Stomach (tissue), 19 donors: ENCODE measurements at places on chromosomes 1 and 21.

DNA sequence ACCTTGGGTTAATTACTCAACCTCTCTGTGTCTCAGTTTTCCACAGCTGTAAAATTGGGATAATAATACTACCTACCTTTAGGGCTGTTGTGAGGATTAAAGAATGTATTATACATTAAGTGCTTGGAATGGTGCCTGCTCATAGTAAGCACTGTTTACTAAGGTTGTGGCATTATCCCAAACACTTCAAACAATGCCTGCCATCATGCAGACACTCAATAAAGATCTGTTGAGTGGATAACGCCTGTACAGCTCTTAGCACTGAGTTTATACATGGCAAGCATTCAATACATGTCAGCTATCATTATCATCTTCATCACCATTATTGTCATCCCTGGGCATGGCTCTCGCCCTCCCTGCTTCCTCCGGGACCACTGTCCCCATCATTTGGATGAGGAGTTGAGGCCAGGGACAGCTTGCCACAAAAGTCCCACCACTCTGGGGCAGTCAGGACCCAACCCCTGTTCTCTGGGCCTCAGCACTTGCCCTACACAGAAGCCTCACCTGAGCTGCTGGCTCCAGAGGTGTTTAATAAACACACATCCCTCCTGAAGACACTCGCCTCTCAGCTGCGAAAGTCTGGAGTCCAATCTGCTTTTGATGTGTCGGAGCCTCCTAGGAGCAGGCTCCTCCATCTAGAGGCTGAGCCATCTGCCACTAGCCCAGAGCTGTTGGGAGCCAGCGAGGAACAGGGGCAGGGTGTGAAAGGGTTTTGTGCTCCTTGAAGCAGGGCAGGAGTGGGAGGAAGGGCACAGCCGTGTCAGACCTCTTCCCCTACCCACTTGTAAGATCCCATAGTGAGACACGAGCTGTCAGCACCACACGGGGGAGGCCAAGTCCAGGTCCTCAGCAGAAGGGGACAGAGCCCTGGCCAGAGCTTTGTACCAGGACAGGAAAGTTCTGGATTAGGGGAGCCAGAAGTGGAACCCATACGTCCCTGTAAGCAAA is 80.9 kb upstream of the ZC3H12A start:
- DNase-seq = no peak
- peaks cover 28% of the 10 kb centered on the region for H3K27me3 ChIP-seq
- no peaks in the 10 kb centered on the region for H3K4me1 ChIP-seq
- no peak overlapping the region for H3K27ac ChIP-seq
- no peak overlapping the region for H3K4me3 ChIP-seq

GRCh38 chr1:169534653-169535052 is 48.9 kb upstream of the SLC19A2 start:
- H3K4me3 ChIP-seq = no peak overlapping the region
- H3K4me1 ChIP-seq = peaks cover under 1% of the 10 kb centered on the region
- no peaks in the 10 kb centered on the region for H3K36me3 ChIP-seq
- H3K27me3 ChIP-seq = no peaks in the 10 kb centered on the region
- no peak for DNase-seq

GRCh38 chr1:84410328-84411095 is 12.2 kb downstream of the DNASE2B start:
- no peaks in the 10 kb centered on the region for H3K36me3 ChIP-seq
- no peaks in the 10 kb centered on the region for H3K27me3 ChIP-seq
- no peak for DNase-seq
- H3K27ac ChIP-seq = peak overlapping the region; percentile 39
- peaks cover 18% of the 10 kb centered on the region for H3K4me1 ChIP-seq

DNA sequence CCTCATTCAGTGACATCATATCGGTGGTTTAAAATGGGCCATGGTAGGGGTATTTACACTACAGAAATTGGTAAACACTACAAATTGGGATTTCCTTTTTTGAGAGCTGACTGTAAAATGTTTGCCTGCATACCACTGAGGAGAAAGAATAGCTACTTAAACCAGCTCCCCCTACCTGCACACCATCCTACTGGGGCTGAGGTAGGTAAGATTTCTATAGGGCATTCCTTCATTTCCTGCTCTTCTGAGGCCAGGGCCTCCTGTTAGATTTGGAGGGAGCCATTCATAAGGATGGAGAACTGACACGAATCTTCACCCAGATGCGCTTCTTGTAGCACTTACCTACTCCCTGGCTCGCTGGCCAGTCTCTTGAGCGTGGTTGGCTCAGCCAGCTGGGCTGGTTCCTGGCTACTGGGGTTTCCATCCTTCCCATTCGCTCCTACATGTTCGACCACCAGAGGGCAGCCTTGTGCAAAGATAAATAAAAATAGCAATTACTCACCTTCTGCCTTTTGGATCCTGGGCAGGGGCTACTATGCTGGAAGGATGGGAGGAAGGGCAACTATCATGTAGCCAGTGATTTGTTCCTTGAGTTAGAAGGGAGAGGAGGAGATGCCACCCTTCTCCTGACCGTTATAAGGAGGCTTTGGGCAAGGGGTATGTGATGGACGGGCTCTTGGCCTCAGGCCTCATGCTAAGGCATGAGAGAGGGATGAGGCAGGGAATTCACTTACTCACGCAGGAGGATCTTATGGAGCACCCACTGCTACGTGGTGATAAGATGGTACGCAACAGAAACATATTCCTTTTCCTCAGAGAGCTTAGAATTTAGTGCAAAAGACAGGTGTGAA is 10.7 kb downstream of the OPTC start:
- H3K4me1 ChIP-seq = peaks cover 40% of the 10 kb centered on the region
- DNase-seq = peak; percentile 91
- H3K27me3 ChIP-seq = no peaks in the 10 kb centered on the region
- H3K36me3 ChIP-seq = no peaks in the 10 kb centered on the region
- no peak overlapping the region for H3K27ac ChIP-seq

DNA sequence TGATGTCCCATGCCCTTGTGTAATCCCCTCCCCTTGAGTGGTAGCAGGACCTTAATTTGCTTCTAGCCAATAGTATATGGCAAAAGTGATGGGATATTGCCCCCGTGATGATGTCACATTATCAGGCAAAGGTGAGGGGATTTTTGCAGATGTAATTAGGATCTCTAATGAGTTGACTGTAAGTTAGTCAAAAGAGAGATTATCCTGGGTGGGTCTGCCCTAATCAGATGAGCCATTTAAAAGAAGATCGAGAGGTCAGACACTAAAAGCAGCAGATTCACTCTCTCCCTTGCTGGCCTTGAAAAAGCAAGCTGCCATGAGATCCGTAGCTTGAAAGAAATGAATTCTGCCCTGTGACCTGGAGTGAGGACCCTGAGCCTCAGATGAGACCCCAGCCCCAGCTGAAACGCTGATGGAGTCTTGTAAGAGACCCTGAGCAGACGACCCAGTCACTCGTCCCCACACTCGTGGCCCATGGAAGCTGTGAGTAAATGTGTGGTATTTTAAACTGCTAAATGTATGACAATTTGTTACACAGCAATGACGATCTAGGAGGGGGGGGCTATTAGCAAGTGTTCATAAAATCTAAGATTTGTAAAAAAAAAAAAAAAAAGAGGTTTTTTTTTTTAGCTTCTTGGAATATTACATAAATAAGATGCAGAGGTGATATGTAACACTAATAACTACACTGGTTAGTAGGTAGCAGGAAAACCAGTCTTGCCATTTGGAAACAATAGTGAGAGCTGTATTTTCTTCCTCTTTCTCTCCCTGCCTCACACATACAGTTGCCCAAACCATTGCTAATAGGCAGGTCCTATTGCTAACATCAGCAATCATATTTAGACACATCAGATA is 50.3 kb upstream of the TARBP1 start:
- peak overlapping the region; percentile 97 for H3K27ac ChIP-seq
- H3K4me3 ChIP-seq = no peak overlapping the region
- H3K4me1 ChIP-seq = peaks cover 35% of the 10 kb centered on the region
- no peak for DNase-seq
- no peaks in the 10 kb centered on the region for H3K27me3 ChIP-seq
